Hematopoietic multipotent progenitor cell treated with erythropoietin and hydrocortisone succinate and interleukin-3 and kit ligand, for 8 days (in vitro differentiated cells): ENCODE measurements at places on chromosomes 16 and 17.

DNA sequence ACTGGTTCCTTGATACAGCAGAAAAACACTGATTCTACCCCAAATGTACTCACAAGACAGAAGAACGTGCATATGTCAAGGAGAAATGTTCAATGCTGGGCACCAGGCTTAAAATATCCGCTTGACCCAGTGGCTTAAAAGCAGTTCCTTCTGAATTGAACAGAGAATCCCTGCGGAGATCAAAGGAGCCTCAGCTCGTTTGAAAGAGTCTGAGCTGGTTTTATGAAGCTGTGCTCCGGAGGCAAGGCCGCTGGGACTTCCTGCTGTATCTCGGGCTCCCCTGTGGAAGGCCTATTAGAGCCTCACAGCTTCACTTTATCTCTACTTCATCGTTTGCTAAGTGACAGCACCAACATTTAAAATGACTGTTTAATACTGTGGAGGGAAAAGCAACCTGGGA is 2.2 kb downstream of the LMF1 start:
- DNase-seq = no peak

GRCh38 chr17:58728798-58729197 is 26.9 kb upstream of the PPM1E start:
- no peak for DNase-seq

- no peak for DNase-seq
Observed at GRCh38 chr17:8622191-8622590, 8.3 kb downstream of the MYH10 start.

- no peak for DNase-seq
Observed at GRCh38 chr17:48555258-48556228, 10.6 kb upstream of the HOXB2 start.

DNA sequence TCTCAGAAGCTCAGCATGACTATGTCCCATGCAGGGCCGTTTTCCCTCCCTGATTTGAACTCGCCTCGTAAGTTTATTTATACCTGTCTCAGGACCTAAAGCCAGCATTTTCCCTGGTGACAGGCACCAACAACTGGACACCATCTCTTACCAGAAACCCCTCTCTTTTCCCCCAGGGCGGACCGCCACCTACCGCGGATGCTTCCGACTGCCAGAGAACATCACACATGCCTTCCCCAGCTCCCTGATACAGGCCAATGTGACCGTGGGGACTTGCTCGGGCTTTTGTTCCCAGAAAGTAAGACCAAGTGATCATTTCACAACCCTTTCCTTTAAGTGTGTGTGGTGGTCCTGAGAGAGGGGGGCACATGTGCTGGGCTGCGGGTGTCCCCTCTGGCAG is 24.7 kb downstream of the WSCD1 start:
- DNase-seq = no peak

DNA sequence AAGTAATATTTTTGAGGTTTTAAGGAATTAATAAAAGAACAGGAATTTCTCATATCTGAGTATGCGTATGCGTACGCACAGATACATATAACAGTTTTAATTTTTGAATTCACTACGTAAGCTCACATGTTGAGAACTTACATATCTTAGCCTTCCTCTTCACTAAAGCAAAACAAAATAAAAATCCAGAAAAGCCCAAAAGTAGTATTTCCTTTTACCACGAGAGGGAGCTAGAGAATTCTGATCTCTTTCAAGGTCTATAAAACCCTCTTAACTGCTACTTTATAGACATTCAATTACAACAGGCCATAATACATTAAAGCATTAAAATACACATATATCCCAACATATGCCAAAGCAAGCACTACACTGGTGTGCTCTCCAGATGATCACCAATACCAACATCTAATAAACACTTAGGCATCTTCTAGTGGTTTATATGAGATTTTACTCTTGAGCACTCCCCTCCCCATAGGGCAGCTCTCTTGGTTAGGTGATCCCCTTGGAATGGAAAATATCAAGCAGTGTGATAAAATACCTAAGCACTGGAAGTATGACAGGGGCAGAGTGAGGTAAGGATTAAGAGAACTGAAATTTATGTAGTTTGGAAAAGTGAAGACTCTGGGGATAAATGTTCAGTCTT is 94.0 kb downstream of the SKAP1 start:
- DNase-seq = peak; percentile 80

DNA sequence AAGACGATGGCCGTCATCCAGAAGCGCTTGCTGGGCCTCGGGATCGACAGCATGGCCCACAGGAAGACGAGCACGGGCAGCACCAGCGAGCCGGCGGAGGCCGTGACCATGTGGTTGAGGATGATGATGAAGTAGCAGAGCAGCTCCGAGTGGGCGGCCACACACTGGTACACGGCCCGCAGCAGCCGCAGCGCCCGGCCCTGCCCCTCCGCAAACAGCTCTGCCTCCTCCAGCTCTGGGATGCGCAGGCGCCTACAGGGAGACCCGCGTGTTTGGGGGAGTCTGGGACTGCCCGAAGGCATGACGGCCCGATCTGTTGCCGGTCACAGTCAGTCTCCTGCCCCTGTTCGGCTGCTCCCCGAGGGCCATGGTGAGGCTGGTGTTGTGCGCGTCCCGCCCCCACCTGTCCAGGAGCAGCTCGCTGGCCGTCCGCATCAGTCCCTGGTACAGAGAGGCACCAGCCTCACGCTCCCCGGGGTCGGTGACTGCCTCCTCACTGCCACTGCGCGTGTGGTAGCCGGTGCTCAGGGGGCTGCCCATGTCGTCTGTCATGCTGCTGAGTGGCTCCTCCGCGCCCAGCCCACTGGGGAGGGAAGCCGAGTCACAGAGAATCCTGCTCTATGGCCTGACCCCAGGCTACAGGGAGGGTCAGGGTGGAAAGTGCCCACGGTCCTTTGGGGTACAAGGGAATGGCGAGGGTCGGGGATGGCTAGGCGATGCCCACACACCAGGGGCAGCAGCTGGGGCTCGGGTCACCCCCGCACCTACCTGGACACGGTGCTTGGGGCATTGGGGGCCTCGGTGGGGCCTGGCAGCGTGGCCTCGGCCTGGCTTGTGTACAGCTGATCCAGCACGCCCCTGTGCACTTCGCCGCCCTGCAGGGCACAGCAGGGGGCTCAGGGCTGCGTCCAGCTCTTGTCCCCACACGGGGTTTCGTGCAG is 15.8 kb downstream of the CTU2 start:
- no peak for DNase-seq

DNA sequence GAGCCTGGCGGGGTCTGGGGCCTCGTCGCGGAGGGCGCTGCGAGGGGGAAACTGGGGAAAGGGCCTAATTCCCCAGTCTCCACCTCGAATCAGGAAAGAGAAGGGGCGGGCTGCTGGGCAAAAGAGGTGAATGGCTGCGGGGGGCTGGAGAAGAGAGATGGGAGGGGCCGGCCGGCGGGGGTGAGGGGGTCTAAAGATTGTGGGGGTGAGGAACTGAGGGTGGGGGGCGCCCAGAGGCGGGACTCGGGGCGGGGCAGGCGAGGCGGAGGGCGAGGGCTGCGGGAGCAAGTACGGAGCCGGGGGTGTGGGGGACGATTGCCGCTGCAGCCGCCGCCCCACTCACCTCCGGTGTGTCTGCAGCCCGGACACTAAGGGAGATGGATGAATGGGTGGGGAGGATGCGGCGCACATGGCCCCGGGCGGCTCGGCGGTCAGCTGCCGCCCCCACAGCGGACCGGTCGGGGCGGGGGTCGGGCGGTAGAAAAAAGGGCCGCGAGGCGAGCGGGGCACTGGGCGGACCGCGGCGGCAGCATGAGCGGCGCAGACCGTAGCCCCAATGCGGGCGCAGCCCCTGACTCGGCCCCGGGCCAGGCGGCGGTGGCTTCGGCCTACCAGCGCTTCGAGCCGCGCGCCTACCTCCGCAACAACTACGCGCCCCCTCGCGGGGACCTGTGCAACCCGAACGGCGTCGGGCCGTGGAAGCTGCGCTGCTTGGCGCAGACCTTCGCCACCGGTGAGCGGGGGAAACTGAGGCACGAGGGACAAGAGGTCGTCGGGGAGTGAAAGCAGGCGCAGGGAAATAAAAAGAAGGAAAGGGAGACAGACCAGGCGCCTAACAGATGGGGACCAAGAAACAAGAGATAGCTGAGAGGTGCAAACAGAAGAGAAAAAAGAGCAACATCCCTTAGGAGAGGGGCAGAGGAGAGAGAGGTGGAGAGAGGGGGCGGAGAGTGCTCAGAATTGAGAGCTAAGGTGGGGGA is at the start of gene PNMT:
Gene PNMT (plus strand): TSS at position 509 of the 980 bp plus-strand sequence. CDS start 23 bp downstream, at position 532.
- peak; percentile 80 for DNase-seq

DNA sequence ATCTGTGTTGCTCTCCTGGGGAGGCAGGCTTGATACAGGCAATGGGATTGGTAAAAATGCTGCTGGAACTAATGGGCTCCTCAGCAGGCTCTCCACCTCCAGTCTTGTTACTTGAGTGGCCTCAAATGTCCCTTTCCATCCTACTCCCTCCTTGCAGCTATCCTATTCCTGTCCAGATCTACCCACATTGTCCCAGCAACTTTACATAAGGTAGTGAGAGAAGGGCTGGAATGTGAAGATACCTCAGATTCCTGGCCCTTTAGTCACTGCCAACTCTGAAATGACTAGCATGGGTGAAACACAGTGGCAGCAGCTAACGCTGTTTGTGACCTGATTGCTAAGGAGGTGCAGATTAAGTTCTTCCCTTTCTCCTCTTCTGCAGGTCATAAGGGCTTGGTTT is 210.1 kb upstream of the HS3ST4 start:
- DNase-seq = no peak

- no peak for DNase-seq
Observed at GRCh38 chr17:17727111-17727659, 45.9 kb downstream of the RAI1 start.

DNA sequence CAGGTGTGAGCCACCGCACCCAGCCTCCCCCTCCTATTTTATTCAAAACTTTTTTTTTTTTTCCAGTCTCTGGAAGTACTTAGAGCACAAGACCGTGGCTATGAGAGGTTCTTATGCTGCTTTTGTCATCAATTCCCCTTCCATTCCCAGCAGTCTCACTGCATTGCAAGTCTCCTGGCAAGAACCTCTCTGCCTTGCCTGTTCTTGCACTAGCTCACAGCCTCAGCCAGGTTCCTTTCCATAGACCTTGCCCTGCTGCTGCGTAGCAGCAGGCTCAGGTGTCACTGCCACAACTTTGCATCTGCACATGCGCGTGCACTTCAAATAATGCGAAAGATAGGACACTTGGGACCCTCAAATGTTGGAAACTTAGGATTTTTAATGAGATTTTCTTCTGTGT is 15.6 kb downstream of the ATP6V0A1 start:
- DNase-seq = no peak

DNA sequence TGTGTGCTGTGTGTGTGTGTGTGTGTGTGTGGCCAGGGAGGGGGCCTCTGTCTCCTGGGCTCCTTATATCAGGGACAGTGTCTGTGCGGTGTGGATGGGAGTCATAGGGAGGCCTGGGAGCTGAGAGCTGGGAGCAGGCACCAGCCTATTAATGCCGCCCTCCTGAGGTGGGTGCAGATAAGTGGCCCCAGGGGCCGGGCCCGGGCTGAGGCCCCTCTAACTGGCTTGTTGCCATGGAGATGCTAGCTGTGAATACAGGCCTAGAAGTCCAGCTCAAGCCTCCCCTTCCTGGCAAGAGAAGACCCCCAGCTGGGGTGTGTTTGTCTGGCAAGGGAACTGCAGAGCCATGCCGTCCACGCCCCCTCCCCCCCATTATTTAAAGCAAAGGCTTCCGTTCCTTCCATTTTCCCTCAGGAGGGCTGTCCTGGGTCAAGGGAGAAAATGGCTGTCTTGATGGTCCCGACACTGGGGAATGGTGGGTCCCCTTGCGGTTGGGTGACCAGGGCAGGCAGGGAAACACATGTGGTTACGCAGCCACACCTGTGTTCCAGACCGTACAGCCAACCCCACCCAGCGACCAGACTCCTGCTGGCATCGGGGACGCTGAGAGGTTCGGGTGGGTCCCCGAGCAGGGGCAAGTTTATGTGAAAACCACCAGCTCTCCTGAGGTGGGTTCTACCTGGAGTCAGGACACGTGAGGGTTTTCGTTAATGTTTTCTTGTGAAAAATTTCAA is 141.1 kb downstream of the MRM1 start:
- peak; percentile 25 for DNase-seq

DNA sequence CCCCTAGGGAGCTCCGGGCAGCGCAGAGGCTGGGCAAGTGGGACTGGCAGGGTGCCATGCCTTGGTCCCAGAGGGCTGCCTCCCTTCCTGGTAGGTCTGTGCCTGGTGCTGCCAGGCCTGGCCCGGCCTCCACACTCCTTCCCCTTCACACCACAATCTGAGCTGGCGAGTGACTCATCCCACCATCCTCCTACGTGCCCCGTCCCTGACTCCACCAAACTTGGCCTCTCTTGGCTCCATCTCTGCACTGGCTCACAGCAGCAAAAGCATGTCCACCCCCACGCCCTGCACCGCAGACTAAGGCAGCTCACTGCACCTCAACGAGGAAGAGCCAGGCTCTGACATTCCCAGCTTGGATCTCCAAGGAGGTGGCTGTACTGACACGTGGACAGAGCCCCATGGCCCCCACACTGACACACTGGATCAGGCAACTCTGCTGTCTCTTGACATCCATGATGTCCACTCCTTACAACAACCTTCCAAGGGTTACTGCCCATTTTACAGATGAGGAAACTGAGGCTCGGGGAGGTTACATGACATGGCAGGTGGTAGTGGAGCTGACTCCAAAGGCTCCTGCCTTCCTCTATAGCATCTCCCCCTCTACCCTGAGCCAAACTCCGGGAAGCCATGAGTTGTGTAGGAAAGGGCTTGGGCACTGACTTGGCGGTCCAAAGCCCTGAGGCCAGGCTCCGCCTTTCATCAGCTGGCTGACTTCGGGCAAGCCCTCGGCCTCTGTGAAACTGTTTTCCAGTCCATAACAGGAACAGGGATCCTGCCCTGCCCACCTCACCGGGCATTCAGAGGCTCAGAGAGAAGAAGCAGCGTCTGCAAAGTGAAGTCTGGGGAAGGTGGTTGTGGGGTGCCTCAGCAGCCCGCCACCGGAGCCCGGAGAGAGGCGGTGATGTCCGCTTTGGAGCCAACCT is 20.1 kb upstream of the KRT19 start:
- DNase-seq = peak; percentile 52

DNA sequence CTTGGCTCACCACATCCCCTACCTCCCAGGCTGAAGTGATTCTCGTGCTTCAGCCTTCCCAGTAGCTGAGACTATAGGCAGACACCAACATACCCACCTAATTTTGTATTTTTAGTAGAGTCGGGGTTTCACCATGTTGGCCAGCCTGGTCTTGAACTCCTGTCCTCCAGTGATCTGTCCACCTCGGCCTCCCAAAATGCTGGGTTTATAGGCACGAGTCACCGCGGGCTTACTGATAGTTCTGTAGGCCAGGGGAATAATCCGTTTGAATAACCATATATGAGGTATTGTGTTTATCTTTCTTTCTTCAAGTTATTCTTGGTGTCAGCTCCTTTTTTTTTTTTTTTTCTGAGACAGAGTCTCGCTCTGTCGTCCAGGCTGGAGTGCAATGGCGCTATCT is 7.7 kb downstream of the FAM234A start:
- no peak for DNase-seq
